ENCODE measurements at places on chromosomes 4 and X.

GRCh38 chrX:24483596-24483995 is 18.5 kb downstream of the PDK3 start:
- DNase-seq: no peak

DNA sequence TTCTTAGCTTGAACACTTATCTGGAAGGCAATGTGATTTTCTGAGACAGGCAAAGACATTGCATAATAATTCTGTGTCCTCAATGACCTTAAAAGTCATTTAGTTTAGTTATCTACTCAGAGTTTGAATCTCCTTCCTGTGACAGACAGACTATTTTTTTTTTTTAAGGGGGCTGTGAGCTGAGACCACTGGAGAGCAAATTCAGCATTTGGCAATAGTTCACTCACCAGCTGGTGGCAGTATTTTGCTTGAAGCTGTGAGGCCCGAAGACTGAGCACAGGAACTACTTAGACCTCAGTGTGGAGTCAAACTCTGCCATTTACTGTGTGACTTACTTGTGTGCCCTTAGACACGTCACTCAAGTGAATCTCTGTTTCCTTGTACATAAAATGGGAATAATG is 22.9 kb upstream of the CPE start:
- no peak for DNase-seq

DNA sequence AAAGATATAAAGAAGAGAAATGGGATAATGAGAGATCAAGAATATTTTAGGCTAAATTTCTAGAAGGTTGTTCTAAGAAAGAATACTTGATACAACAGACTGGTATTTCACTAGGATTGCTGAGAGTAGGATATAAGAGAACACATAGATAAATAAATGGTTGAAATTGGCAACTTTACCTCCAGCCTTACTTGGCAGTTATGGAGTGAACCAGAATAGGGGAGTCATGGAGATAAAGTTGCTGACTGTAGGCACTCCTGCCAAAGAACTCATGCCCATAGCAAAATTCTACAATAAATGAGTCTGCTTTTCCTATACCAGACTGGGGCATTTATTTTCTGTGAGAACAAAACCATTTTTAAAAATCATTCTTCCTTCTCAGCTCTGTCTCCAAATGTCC is 26.4 kb upstream of the MMRN1 start:
- DNase-seq: no peak

- DNase-seq: no peak
Observed at GRCh38 chr4:78145622-78146021, 88.5 kb downstream of the FRAS1 start.
